ENCODE measurements at places on chromosomes 7 and 10.
A peak's percentile ranks its signal among the peaks of the same experiment; 100 is the strongest.

DNA sequence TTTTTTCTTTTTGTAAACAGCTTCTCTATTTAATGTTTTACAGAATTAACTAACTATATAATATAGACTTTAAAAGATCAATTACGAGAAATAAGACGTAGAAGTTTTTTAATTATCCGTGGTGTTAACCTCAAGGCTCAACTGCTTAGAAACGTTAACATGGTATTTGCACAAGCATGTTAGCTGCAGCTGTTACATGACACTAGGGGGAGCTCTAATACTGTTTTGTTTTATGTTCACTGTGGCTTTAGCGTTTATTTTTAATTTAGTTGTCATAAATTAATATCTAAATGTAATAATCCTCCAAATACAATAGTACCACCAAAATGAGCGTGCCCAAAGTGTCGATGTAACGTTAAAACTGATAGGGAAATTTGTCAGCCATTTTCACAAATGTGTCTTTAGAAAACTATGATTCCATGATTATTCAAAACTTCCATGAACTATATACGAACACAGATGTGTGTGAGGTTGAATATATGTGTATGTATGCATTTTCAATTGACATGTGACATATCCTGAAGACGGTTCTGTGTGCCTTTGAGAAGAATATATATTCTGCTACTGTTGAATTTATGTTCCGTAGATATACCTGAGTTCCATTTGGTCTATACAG is 828.8 kb upstream of the MBL2 start:
- DNase-seq: peak; percentile 16

DNA sequence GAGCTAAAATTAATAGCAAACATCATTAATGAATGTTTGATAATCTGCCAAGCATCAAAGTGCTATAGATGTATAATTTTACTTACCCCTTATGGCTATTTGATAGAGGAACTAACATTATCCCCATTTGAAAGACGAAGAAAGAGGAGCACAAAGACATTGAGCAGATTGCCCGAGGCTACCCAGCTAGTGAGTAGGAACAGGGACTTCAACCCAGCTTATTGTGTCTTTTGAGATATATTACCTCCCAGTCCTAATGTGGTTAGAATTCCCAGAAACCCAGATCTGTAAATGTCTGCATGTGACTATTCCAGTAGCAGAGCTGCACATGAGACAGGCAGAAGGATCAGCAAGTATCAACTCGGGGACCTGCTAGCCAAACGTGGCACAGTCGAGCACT is 160.1 kb upstream of the AOAH start:
- no peak for DNase-seq

DNA sequence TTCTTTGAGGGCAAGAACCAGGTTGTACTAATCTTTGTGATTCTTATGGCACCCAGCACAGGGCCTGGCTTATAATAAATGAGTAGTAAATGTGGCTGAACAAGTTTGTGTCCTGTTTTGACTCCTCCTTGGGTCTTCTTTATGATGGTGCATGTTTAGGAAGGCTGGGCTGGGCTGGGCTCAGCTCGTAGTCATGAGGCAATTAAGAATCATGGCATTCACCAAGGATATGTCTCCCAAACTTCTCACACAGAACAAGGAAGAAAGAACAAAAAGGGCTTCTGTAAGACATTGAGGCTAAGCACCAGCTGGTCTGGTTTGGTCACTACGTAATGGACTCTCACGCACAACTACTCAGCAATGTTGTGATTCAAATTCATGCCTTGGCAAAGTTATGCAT is 30.5 kb upstream of the YAE1 start:
- no peak for DNase-seq

DNA sequence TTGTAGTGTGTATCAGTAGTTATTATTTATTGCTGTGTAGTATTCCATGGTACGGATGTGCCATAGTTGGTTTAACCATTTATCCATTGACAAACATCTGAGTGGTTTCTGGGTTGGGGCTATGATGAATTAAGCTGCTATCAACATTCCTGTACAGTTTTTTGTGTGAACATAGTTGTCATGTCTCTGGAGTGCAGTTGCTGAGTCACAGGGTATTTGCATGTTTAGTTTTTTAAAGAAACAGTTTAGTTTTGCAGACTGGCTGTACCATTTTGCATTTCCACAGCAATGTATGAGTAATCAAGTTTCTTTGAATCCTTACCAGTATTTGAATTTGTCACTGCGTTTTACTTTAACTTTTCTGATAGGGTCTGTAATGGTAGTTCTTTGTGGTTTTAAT is 516.7 kb upstream of the CELF2 start:
- no peak for DNase-seq

DNA sequence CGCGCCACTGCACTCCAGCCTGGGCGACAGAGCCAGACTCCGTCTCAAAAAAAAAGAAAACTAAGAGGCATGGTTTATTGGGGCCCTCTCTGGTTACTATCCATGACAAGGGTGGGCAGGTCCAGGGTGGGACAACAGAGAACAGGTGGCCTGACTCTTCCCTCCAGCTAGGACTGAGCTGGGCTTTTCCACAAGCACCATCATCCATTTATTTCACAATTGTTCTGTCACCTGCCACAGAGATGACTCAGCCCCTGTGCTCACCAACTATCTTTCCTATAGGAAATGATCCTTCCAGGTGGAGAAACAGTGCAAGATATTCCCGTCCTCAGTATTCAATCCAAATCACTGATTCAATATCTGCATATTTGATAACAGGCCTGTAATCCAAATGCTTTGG is 44.9 kb upstream of the MYL10 start:
- peak; percentile 47 for DNase-seq

DNA sequence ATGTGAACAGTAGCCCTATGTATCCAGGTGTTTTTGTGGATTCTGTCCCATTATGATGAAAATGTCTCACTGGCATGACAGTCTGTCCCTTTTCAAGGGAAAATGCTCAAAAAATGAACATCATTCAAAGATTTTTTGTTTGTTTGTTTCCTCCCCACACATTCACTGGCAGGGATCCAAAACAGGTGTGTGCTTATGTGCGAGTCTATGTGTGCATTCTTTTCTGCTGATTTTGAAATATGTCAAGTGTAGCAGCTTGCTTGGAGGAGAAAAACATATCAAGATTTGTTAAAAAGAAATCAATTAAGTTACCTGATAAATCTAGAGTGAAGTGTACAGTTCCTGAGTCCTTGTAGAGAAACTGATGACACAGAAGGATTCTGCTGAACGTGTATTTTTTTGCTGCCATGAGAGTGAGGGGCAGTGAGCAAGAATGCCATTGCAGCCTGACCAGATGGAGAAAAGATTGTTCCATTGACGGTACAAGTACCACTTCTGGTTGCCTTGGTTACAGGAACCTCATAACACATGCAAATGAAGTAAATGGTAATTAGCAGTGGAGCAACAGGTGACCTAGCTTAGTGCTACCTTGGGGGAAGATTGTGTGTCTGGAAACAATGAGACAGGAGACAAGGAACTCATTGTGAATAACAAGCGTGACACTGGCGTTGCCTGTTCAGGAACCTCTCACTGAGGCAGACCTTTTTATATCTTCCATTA is 277.4 kb upstream of the PHYHIPL start:
- DNase-seq: peak; percentile 2

- DNase-seq: no peak
Measured at GRCh38 chr10:13890233-13891127, 303.7 kb downstream of the PRPF18 start.

- no peak for DNase-seq
Measured at GRCh38 chr10:6083523-6084475, 5.0 kb upstream of the RBM17 start.

GRCh38 chr10:7546385-7546967 is 120.3 kb downstream of the ITIH5 start:
- no peak for DNase-seq

- DNase-seq: peak; percentile 9
Measured at GRCh38 chr10:50653142-50653541, 29.4 kb upstream of the SGMS1 start.

GRCh38 chr7:143435266-143435665 is 8.0 kb upstream of the TAS2R60 start:
- peak; percentile 21 for DNase-seq

DNA sequence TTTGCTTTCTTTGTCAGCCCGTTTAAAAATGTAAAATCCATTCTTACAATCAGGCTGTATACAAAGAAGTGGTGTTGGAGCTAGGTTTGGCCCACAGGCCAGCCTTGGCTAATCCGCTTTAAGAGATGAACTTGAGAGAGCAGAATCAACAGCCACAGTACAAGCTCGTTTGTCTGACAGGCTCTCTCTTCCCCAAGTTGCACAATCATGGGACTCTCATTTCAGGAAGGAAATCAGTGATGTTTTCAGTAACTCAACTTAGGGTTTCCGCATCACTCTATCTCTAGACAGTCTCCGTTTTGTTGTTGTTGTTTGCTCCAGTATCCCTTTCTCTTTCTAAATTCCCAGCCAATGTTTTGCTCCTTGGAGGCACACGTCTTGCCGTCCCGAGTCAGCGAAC is 582.0 kb upstream of the MKI67 start:
- no peak for DNase-seq

DNA sequence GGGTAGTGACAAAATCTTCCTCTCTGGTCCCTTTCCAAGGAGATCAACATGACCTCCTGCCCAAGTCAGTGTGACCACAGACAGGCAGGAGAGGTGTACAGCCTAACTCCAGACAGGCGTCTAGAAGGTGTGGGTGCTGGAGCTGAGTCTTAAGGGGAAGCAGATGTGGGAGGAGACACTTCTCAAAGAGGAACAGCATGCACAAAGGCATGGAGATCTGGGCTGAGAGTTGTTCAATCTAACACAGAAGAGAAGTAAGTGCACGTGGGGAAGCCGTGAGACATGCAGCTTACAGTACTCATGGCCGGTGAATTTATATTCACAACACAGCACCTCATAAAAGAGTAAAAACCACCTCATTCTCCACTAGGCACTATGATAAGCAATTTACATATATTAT is 23.8 kb upstream of the GSDME start:
- DNase-seq: no peak

DNA sequence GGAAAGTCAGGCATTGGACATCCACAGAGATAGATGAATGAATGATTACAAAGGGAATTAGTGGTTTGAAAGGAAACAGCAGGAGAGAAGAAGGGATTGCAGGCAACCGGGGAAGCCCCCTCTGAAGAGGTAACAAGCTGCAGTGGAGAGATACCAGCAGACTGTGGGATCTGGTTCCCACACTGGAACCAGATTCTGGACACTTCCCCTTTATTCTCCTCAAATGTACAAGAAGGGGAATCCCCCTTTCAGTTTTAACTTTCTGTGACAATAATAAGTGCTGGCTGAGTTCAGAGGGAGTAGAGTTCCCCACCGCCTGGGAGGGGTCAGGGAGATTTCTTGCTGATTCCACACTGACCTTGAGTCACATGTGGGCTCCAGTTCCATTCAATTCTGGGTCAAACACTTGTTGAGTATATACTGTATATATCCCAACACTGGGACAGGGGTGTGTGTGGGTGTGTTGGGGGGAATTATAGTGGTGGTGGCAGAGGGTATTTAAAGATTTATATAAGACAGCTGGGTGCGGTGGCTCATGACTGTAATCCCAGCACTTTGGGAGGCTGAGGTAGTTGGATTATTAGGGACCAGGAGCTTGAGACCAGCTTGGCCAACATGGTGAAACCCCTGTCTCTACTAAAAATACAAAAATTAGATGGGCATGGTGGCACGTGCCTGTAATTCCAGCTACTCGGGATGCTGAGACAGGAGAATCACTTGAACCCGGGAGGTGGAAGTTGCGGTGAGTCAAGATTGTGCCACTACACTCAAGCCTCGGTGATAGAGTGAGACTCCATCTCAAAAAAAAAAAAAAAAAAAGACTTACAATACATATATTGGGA is 16.5 kb upstream of the DDIT4 start:
- no peak for DNase-seq

DNA sequence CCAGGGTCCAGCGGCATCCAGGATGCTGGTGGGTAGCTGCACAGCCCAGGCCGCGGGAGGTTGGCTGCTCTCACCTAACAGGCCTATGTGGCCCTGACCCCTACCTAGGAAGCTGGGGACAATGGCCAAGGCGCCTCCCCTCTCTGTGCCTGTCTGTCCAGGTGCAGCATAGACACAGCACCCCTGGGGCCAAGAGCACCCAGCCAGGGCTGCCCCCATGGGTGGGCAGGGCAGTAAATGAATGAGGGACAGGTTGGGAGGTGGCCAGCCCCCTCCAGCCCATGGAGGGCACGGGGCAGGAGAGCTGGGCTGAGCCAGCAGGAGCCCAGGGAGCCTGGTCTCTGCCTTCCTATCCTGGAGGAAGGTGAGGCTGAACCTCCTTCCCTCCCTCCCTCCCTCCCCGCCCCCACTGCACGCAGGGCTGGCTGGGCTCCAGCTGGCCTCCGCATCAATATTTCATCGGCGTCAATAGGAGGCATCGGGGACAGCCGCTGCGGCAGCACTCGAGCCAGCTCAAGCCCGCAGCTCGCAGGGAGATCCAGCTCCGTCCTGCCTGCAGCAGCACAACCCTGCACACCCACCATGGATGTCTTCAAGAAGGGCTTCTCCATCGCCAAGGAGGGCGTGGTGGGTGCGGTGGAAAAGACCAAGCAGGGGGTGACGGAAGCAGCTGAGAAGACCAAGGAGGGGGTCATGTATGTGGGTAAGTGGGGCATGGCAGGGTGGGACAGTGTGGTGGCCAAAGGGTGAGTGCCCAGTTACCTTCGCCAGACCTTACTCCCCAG is at the start of gene SNCG:
TSS of gene SNCG (plus strand) at position 484 of the 785 bp plus-strand sequence. CDS start at position 583, 99 bp downstream.
- DNase-seq: no peak

DNA sequence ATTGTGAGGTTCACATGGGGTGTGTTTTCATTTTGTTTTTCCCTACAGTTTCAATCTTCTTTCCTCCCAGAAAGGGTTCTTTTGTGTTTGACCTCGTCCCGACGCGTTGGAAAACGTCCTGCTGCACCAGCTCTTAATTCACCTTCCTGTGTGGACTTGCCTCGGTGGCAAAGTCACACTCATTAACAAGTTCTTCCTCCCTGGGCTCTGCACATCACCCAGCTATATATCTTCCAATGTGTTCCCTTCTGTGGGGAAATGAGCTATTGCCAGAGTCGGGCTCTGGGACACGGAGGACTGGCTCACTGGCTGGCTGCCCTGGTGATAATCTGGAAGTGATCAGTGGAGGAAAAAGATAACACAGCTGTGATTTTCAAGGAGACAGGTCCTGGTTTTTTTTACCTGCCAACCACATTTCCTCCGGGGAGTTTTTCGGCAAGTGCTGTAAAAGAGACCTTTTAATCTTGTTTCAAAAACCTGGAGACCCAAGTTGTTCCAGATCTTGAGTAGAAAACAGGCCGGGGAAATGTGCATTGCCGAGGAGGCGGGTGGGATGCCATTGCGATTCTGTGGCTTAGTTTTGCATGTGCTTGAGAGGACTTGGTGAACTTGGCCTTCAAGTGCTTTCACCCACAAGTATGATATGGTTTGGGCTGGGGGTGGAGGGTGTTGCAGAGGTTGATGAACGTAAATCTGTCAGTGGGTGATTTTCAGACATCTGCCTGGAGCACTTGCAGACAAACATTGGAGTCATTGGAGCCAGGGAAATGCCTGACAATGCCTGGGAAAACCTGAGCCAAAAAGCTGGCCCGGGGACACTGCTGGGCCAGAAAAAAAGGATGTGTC is 96.5 kb upstream of the CREB5 start:
- DNase-seq: peak; percentile 74

All from mammary epithelial cell (primary cell).